Neural progenitor cell (in vitro differentiated cells): ENCODE measurements at places on chromosomes 5 and 9. TPM values are rescaled to one million over a fixed set of nuclear protein-coding genes. Genes with fewer than 3 reads are reported as not detected.

FAT2 gene
- total RNA-seq, result 0.36 and 0.37 TPM in 2 replicates

TNPO1 gene
- total RNA-seq, result 194 and 316 TPM in 2 replicates

SHB gene
- 1.1 and 4.1 TPM in 2 replicates for total RNA-seq

C5orf52 gene
- total RNA-seq, result not detected in 2 replicates

GARNL3 gene
- total RNA-seq, result 22.6 and 32.0 TPM in 2 replicates

C9orf43 gene
- total RNA-seq, result 0.50 and 1.3 TPM in 2 replicates

LPAR1 gene
- total RNA-seq, result 30.3 and 36.0 TPM in 2 replicates

OR13J1 gene
- not detected in 2 replicates for total RNA-seq

ORM2 gene
- total RNA-seq, result 0.43 TPM in 1 of 2 replicates, not detected in the other

ABLIM3 gene
- not detected in 2 replicates for total RNA-seq

GRCh38 chr9:93864840-93865239 is 90.3 kb downstream of the BARX1 start:
- no peak for DNase-seq

GRCh38 chr5:142134331-142135010 is 25.9 kb downstream of the NDFIP1 start:
- DNase-seq, result no peak

GRCh38 chr5:136750224-136750862 is 385.0 kb upstream of the TRPC7 start:
- no peak for DNase-seq

DNA sequence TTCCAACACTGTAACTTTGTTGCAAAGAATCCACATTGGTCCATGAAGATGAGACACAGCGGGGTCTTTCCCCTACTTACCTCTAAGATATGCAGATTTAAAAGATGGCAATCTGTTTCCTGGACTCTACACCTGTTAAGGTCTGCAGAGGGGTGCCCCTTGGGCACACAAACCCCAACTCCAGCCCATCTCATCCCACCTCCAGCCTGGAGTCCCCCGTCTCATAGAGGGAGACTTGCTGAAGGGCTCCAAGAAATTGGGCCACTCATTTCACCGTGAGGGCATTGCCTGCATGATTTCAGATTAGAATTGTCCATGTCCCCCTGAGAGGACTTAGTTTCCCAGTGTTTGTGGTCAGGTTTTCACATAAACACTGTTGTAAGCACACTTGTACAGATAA is 365.7 kb downstream of the IRX2 start:
- no peak for DNase-seq

DNA sequence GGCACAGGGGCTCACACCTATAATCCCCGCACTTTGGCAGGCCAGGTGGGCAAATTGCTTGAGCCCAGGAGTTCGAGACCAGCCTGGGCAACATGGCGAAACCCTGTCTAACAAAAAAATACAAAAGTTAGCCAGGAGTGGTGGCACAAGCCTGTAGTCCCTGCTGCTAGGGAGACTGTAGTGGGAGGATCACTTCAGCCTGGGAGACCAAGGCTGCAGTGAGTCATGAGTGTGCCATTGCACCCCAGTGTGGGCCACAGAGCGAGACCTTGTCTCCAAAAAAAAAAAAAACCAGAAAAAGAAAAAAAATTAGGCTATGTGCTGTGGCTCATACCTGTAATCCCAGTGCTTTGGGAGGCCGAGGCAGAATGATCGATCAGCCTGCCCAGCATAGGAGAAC is 58.5 kb upstream of the EIF4EBP3 start:
- DNase-seq, result no peak

DNA sequence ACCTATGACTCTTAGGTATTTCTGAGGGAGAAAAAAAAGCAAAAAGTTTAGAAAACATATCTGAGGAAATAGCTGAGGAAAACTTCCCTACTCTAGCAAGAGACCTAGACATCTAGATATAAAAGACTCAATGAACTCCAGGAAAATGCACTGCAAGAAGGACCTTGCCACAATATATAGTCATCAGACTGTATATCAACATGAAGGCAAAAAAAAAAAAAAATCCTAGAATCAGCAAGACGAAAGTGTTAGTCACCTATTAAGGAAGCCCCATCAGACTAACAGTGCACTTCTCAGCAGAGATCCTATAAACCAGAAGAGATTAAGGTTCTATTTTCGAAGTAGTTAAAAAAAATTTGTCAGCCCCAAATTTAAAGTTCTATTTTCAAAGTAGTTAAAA is 166.2 kb downstream of the TMEM38B start:
- DNase-seq, result no peak

DNA sequence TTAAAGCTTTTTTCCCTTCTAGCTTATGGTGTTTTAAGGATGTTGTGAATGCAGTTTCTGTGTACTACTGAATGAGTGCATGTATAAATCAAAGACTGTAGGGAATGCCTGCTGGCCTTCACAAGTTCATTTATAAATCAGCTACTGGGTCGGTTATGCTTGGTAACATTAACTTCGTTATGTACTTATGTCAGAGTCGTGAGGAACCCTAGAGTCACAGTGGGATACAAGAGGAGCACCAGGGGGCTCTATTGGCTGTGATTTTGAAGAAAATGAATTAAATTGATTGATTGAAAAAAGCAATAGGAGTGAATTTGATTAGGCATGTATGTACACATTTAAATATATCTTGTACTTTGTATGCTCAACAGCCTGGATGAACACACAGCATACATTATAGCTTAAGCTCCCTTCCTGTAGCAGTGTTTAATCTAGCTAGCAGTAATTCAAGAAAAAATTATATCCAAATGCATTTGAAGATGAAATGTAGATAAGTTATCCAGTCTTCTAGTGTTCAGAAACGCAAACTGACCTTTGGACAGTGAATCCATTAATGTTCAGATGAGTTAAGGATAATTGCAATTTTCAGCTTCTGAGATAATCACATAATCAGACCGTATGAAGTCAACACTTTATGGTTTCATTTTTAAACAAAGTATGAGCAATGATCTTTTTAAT is 204.2 kb downstream of the KDM4C start:
- DNase-seq, result no peak

DNA sequence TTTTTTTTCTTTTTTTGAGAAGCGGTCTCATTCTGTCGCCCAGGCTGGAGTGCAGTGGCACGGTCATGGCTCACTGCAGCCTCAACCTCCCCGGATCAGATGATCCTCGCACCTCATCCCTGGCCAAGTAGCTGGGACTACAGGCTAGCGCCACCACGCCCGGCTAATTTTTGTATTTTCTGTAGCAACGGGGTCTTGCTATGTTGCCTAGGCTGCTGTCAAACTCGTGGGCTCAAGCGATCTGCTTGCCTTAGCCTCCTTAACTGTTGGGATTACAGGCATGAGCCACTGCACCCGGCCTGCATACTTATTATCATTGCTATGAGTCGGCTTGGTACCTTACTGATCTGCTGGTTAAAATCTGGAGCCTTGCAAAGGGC is 790 bp upstream of the IARS1 start:
- DNase-seq, result peak; percentile 25

DNA sequence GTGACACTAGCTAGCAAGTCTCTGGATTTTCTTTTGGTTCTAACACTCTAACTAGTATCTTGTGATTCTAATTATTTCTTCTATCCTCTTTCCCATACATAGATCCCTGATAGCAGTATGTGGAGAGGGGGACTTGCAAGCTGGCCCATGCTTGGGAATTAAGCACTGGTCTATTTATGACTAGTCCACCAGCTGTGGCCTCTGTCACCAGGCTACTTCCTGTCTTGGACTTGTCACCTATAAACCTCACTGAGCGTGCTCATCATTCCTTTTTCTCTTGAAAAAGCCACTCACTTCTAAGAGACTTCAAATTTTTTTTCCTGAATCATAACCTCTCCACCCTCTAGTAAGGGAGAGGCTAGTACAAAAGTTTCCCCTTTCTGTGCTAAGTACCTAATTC is 32.3 kb upstream of the MAMDC2 start:
- no peak for DNase-seq

DNA sequence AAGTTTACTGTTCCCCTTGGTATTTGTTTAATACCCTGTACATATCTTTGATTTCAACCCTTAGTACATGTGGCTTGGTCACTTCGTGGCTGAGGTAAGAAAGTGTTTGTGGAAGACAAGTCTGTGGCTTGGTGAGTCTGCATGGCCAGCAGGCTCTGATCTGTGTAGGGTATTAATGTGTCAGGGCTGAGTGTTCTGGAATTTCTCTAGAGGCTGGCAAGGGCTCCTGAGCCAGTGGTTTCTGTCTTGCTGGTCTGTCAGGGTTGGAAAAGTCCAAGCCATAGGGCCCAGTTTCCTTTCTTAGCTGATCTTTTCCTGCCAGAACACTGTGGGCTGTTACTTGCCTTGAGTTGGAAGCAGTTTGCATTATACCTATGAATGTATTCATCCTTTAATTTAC is 48.0 kb upstream of the FBXL7 start:
- DNase-seq, result no peak

- DNase-seq, result no peak
Measured at GRCh38 chr5:68336200-68336599, 120.6 kb downstream of the PIK3R1 start.

GRCh38 chr5:126799780-126800179 is 22.8 kb downstream of the LMNB1 start:
- no peak for DNase-seq
